Common myeloid progenitor, CD34-positive (primary cell): ENCODE measurements at places on chromosomes 11 and 22.

DNA sequence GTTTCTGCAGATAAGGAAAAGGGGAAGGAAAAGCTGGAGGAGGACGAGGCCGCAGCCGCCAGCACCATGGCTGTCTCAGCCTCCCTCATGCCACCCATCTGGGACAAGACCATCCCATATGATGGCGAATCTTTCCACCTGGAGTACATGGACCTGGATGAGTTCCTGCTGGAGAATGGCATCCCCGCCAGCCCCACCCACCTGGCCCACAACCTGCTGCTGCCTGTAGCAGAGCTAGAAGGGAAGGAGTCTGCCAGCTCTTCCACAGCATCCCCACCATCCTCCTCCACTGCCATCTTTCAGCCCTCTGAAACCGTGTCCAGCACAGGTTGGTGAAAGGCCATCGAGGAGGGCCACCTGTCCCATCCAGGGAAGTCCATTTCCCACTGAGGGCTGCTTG lies 5.6 kb downstream of the TEF start:
- no peak for DNase-seq

DNA sequence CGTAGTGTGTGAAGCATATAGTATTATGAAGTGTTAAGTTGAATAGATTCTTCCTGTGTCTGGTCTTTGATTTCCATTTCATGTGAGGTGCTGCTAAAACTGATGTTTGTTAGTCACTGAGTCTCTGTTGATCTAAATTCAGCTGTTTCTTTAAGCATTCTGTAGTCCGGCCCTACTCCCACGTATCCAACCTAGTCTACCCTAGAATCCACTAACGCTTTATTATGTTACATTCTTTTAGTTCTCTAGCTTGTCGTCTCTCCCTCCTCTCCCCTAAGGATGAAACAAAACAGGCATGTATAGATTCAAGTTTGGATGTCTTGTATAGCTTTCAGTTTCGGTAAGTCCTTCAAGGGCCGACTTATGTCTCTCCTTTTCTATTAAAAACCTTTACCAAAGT lies 4.1 kb downstream of the WEE1 start:
- no peak for DNase-seq

GRCh38 chr11:59957094-59957493 lies 6.7 kb upstream of the OOSP4A start:
- DNase-seq, result no peak

DNA sequence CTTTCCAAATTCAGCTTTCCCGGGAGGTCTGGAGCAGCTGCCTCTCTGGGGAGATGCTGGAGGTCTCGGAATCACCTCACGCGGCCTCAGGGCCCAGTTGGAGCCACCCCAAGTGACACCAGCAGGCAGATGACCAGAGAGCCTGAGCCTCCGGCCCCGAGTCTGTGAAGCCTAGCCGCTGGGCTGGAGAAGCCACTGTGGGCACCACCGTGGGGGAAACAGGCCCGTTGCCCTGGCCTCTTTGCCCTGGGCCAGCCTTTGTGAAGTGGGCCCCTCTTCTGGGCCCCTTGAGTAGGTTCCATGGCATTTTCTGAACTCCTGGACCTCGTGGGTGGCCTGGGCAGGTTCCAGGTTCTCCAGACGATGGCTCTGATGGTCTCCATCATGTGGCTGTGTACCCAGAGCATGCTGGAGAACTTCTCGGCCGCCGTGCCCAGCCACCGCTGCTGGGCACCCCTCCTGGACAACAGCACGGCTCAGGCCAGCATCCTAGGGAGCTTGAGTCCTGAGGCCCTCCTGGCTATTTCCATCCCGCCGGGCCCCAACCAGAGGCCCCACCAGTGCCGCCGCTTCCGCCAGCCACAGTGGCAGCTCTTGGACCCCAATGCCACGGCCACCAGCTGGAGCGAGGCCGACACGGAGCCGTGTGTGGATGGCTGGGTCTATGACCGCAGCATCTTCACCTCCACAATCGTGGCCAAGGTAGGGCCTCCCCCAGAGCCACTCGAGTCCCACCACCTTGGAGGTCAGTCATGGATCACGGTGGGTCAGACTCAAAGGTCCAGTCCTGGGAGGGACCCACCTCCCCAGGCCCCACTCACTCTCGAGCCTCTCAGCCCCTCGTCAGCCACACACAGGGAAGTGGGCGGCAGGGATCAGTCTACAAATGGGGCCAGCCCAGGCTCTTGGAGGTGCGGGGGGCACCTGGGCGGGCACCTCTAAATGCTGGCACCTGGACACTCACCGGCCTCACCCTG lies 525 bp downstream of the SLC22A12 start:
- DNase-seq, result no peak

- DNase-seq, result peak; percentile 71
Measured at GRCh38 chr22:46803031-46803880, 40.8 kb downstream of the TBC1D22A start.

GRCh38 chr11:129695571-129696308 lies 119.9 kb upstream of the TMEM45B start:
- peak; percentile 85 for DNase-seq
